Cerebellum (tissue), 4 donors: ENCODE measurements at places on chromosomes 3 and 15.

GRCh38 chr3:58989955-58990354 lies 59.9 kb downstream of the CFAP20DC start:
- DNase-seq: no peak

GRCh38 chr3:108387063-108387462 lies 90.7 kb downstream of the HHLA2 start:
- no peak for DNase-seq

- DNase-seq: no peak
Observed at GRCh38 chr3:112976953-112977352, 2.0 kb upstream of the CD200R1 start.

GRCh38 chr3:196292286-196292923 lies 4.9 kb upstream of the PCYT1A start:
- DNase-seq: no peak
